CD8-positive, alpha-beta T cell (primary cell): ENCODE measurements at places on chromosomes 12 and 14. TPM values are rescaled to one million over a fixed set of nuclear protein-coding genes. Genes with fewer than 3 reads are reported as not detected.

Gene RPL10L
- total RNA-seq, result not detected

Gene SYT1
- total RNA-seq, result not detected

Gene MSI1
- not detected for total RNA-seq

DNA sequence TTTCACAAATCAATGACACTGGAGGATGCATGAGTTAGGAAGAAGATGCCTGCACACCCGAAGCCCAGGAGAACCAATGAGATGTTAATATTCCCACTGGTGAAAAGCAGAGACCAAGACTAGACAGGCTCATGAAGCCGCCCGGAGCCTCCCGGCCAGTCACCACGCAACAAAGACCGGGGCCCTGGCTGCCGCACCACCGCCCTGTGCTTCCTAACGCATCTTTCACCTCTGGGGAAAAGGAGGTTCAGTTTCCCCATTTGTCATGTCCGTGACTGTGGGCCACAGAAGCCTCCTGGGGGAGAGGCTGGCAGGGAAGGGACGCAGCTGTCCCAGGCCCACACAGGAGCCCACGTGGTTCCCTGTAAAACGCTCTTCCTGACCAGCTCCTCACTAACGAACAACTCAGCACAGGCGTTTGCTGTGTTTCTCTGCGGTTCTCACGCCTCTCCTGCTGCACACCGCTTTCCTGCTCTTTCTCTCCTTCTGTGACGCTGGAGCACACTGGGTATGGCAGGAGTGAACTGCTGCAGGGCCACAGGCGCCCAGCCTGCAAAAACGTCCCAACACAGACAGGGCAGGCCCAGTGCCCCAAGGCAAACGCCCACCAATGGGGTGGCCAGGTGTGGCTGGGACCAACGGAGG lies 10.8 kb downstream of the RIMBP2 start:
- DNase-seq, result no peak

DNA sequence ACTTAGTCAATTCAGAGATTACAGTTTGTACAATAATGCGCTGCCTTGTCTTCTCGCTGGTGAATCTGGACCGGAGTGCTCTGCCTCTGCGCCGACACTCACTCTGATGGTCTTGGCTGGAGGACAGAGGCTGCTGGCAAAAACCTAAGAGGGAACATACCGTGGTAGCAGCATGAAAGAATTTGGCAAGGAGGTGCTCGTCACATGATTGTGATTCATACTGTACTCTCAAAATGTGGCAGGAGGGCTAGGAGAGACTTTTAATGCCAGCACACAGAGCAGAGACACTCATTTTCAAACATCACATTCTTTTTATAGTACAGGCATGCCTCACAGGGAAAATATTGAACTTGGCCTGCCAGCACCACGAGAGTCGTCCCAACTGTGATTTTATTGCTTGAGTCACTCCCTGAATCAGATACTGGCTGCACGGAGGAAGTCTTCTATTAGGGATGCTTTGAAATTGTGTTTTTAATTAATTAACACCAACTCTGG lies 67.8 kb downstream of the HMGA2 start:
- DNase-seq, result no peak

DNA sequence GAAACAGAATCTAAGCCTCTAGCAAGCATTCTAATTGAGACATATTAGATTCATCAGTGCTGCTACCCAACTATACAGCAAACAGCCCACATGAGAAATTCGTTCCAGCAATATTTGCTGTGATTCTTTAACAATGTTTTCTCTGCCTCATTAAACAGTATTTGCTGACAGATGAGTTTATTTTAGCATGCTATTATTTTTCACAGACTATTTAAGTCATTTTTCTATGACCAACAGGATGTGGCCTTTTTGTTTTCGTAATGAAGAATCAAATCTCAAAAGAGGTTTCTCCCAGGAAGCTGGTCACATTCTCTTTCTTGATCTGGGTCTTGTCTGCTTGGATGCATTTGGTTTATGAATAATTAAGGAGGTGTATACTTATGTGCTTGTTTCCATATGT lies 23.2 kb upstream of the SERPINA12 start:
- no peak for DNase-seq

DNA sequence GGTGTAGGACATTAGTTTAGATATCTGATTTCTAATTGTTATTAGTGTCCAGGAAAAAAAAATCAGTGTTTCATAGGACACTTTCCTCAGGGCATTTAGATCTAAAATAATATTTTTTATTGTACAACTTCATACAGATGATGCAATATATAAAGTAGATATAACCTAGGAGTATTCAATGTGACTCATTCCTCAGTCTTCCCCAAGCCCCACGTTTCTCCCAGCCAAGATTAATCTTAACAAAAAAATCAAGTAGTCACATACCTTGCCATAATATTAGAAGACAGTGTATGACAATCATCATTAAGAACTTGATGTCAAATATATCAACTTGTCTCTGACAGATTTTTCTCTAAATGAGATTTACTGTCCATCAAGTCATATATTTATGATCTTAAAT lies 37.1 kb downstream of the PPFIA2 start:
- no peak for DNase-seq

DNA sequence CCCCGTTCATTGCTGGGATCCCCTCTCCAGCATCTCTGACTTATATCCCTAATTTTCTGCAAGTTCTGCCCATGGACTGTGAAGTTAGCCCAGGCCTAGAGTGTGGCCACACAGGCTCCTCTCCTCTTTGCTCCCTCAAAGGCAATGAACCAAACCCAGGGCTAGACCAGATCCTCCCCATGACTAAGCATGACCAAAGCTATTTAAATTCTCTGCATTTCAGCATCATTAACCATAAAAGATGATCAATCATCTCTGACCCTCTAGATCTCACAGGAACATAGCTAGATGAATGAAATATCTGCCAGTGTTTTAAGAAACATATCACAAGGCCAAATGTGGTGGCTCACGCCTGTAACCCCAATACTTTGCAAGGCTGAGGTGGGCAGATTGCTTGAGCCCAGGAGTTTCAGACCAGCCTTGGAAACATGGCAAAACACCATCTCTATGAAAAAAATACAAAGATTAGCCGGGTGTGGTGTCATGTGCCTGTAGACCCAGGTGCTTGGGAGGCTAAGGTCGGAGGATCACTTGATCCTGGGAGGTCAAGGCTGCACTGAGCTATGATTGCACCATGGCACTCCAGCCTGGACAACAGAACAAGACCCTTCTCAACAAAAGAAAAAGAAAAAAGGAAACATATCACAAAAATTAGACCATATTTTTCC lies 2.2 kb upstream of the KRT3 start:
- no peak for DNase-seq

DNA sequence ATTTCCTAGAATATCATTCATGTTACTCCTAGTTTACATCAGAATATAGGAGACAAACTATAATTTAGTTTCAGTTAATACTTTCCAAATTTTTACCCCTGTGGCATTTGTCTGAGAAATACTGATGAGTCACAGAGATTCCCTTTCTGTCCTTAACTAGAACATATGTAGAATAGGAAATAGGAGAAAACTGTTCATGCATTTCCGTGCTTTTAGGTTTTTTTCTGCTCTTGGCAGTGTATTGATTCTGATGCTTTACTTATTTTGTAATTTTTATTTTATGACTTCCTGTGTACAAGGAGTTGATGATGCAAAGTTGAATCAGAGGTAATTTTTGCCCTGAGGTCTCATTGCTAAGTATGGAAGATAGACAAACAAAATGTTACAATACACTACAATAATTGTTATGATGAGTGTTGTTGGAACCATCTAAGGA lies 23.0 kb downstream of the MNAT1 start:
- DNase-seq, result no peak
